ENCODE measurements at places on chromosomes 13 and 19. TPM values are rescaled to one million over a fixed set of nuclear protein-coding genes. Genes with fewer than 3 reads are reported as not detected.

MAB21L1 gene
- 0.28 TPM for total RNA-seq

TSSK6 gene
- total RNA-seq, result 2.3 TPM

CCDC70 gene
- not detected for total RNA-seq

SERPINE3 gene
- total RNA-seq, result not detected

CNN2 gene
- 161 TPM for total RNA-seq

DNA sequence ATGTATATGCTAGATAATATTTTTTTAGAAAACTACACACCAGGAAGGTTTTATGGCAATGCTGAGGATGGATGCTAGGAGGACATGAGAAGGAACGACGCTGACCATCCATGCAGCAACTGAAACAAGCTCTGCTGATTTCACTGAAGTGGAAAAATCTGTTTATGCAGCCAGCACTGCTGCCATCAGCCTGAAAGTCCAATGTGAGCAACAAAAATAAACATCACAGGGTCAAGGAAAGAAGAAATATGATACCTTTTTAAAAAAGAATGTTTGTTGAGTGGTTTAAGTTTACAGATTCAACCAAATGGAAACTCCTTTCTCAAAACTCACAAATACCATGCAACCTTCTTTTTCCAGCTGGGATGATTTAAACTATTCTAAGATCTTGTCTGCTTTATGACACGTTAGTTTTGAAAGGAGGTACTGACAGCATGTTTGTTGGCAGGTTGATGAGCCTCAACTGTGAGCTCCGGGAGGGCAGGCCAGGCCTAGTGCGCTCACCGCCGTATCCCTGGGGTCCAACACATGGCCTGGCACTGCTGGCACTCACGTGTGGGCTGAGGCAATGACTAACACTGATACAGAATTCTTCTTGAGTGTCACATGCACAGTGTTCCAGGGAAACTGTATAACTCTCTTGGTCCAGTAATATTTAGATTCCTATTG is 46.8 kb downstream of the LATS2 start:
- peak overlapping the region; percentile 72 for H3K27ac ChIP-seq
- H3K4me3 ChIP-seq, result no peak overlapping the region
- DNase-seq, result peak; percentile 42
- no peaks in the 10 kb centered on the region for H3K36me3 ChIP-seq
- H3K4me1 ChIP-seq, result peaks cover 32% of the 10 kb centered on the region

GRCh38 chr19:7535998-7536695 is 630 bp downstream of the PNPLA6 start:
- peak overlapping the region; percentile 80 for H3K4me3 ChIP-seq
- DNase-seq, result no peak
- no peaks in the 10 kb centered on the region for H3K4me1 ChIP-seq
- peak overlapping the region; percentile 90 for H3K27ac ChIP-seq

DNA sequence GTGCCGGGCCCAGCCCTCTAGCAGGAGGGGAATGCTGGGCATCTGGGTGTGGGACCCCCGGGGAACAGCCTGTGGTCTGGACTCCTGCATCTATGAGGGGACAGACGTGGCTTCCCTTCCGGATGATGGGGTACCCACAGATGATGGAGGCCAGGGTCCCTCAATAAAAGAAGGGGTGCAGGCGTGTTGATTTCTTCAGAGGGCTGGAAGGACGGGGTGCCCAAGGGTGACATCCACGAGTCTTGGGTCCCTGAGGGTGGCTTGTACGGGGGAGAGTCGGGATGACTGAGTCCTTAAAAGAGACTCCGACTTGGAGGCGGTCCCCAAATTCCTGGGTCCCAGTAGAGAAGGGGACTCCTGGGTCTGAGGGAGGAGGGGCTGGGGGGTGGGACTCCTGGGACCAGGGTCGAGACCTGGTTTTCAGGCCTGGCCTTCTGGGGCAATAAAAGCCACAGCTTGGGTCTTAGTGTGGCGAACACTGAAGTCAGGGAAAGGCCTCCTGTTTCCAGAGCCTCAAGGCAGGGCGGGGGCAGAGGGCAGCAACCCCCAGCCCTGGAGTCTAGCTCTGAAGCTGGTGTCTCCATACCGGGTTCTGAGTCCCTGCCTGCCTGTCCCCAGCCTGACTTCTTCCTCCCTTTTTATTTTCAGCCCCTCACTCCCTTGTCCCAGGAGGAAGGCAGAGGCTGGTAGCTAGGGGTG is 459 bp upstream of the GRIN2D start:
- no peak overlapping the region for H3K27ac ChIP-seq
- no peaks in the 10 kb centered on the region for H3K4me1 ChIP-seq
- no peak overlapping the region for H3K4me3 ChIP-seq
- peaks cover 6% of the 10 kb centered on the region for H3K36me3 ChIP-seq
- no peak for DNase-seq
- H3K27me3 ChIP-seq, result peaks cover 47% of the 10 kb centered on the region

DNA sequence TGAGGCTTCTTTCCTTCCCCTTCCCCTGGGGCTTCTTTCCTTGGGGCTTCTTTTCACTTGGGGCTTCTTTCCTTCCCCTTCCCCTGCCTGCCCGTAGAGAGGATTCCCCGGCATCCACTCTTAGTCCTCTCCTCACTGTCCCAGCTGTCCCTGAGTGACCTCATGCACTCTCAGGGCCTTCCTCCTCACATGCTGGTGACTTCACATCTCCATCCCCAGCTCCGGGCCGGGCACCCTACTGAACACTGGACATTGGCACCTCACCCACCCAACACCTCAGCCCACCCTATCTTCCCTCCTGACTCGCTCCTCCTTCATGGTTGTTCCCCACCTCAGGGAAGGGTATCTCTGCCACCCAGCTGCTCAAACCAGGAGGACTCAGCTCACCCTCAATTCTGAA is 130.6 kb downstream of the STARD13 start:
- H3K36me3 ChIP-seq, result peaks cover 14% of the 10 kb centered on the region
- H3K4me3 ChIP-seq, result no peak overlapping the region
- DNase-seq, result no peak
- H3K27me3 ChIP-seq, result no peaks in the 10 kb centered on the region
- no peaks in the 10 kb centered on the region for H3K4me1 ChIP-seq

DNA sequence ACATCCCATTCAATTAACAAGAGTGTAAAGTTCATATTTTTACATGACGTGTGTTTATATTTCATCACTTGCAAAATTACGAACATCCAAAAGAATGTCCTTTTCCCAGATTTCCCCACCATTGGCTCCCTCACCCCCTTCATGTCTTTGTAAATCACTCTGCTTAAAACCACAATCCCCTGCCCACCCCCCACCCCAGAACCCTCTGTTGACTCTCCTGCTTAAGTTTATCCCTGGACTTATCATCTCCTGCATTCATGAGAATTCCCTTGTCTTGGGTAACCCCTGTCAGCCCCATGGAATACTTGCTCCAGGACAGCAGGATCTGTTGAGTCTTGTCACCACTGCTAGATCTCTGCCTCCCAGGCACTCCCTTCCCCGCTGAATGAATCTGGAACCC is 109.9 kb downstream of the COL4A1 start:
- H3K36me3 ChIP-seq, result peaks cover 17% of the 10 kb centered on the region
- H3K27me3 ChIP-seq, result no peaks in the 10 kb centered on the region
- no peak for DNase-seq

- DNase-seq, result no peak
- peak within 1 kb of the TSS; percentile 70 for H3K27ac ChIP-seq
- peaks cover 6% of the 10 kb centered on the region for H3K27me3 ChIP-seq
- H3K4me1 ChIP-seq, result no peaks in the 10 kb centered on the region
Observed at GRCh38 chr19:11577451-11578257, at the start of gene ACP5. ACP5 (minus strand) TSS chr19:11577645; CDS start chr19:11577317, 328 bp downstream.

DNA sequence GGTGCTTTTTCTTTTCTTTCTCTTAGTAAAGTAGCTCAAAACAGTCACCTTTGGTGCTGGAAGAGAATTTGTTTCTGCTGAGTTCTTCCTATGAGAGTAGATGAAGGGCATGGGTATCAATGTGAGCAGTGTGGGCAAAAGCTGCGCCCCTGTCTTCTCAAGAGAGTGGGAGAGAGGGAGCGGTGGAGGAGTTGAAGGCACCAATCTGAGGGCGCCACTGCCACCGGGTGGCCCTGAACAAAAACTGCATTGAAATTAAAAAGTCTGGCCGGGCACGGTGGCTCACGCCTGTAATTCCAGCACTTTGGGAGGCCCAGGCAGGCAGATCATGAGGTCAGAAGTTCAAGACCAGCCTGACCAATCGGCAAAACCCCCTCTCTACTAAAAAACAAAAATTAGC is 28.7 kb upstream of the EPHX3 start:
- H3K27ac ChIP-seq, result no peak overlapping the region
- H3K4me1 ChIP-seq, result peaks cover 8% of the 10 kb centered on the region
- DNase-seq, result no peak
- peaks cover 19% of the 10 kb centered on the region for H3K36me3 ChIP-seq
- no peak overlapping the region for H3K4me3 ChIP-seq
- no peaks in the 10 kb centered on the region for H3K27me3 ChIP-seq

DNA sequence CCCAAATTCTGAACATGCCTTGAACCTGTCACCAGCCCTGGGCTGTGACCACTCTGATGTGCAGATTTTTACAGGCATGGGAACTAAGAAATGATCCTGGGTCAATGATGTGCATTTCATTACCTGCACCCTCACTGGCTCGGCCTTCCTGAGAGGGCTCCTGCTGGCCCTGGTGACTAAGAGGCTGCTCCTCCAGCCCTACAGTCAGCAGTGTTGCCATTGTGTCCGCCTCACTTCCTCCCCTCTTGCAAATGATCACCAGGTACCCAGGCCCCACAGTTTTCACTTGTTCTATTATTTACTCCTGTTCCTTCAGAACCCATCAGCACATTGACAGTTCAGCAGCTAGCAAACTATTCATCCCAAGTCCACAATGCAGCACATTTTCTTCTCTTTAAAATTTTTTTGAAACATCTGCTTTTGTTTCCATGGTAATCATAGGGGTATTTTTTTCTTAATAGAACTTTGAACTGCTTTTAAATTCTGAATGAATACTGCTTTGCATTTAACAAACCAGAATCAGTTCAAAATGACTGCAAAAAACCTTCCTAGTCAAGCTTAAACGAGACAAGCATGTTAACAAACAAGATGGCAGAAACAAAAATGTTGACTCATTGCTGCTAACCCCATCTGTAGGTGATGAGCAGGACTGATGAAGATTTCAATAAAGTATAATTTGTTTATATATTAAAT is 29.3 kb downstream of the STARD13 start:
- DNase-seq, result no peak
- H3K4me1 ChIP-seq, result peaks cover 42% of the 10 kb centered on the region
- H3K27me3 ChIP-seq, result no peaks in the 10 kb centered on the region

DNA sequence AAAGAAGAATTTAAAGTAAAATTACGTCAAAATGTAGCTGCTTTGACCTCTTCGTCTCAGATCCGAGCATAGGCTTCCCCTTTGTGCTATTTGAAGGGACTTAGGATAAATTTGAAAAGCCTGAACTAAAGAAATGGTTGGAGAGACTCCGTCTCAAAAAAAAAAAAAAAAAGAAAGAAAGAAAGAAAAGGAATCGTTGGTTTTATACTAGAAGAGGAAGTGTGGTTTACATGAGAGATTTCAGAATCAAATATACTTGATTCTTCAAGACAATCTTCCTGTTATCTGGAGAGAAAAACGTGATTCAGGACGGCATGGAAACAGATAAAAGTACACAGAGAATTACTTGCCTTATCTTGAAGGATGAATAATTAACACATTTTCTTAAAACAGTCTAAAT is 474 bp upstream of the ZNF780B start:
- peaks cover 7% of the 10 kb centered on the region for H3K4me1 ChIP-seq
- peak overlapping the region; percentile 81 for H3K4me3 ChIP-seq
- peak; percentile 6 for DNase-seq
- no peaks in the 10 kb centered on the region for H3K27me3 ChIP-seq
- peak overlapping the region; percentile 75 for H3K27ac ChIP-seq
- no peaks in the 10 kb centered on the region for H3K36me3 ChIP-seq

DNA sequence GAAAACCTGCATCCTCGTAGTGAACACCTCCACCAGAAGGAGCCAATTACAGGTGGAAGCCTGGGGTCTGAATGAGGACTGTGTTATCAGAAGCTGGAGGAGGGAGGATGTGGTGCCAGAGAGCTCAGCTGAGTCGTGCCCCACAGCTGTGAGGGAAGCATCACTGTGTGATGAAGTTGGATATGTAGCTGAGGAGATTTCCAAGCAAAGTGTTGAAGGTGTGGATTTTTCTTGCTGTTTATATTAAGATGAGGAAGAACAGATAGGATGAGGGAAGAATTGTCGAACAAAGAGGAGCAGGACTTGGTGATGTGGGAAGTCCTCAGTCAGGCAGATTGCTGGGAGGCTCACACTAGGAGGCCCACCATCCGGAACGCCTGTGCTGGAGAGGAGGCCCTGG is 4.4 kb downstream of the RAB20 start:
- H3K4me3 ChIP-seq, result no peak overlapping the region
- no peak for DNase-seq
- no peaks in the 10 kb centered on the region for H3K27me3 ChIP-seq
- H3K4me1 ChIP-seq, result peaks cover 17% of the 10 kb centered on the region
- no peak overlapping the region for H3K27ac ChIP-seq
- peaks cover 8% of the 10 kb centered on the region for H3K36me3 ChIP-seq

- H3K4me1 ChIP-seq, result peaks cover 14% of the 10 kb centered on the region
- no peak overlapping the region for H3K27ac ChIP-seq
- H3K27me3 ChIP-seq, result no peaks in the 10 kb centered on the region
- no peak overlapping the region for H3K4me3 ChIP-seq
Observed at GRCh38 chr13:73961181-73961580, 173.0 kb downstream of the KLF12 start.

DNA sequence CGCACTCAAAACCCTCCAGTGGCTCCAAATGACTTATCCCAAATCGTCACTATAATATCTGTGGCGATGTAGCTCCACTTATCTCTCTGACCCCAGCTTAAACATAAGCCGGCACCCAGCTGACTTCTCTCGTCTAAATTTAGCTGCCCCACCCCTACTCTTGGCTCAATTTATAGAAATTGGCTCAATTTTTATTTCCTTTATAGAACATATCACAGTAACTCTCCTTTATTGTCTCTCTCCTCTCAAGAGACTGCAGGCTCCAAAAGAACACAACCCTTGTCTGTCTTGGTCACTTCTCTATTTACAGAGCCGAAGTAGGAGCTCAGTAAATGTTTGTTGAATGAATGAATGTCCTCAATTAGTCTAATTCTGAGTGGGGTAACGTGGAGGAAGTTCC is 805 bp downstream of the ZNF784 start:
- H3K27ac ChIP-seq, result peak overlapping the region; percentile 67
- no peaks in the 10 kb centered on the region for H3K27me3 ChIP-seq
- H3K36me3 ChIP-seq, result peaks cover 3% of the 10 kb centered on the region
- H3K4me3 ChIP-seq, result peak overlapping the region; percentile 17
- H3K4me1 ChIP-seq, result peaks cover 4% of the 10 kb centered on the region

- no peaks in the 10 kb centered on the region for H3K36me3 ChIP-seq
- DNase-seq, result no peak
- H3K4me3 ChIP-seq, result no peak overlapping the region
- no peaks in the 10 kb centered on the region for H3K4me1 ChIP-seq
- no peak overlapping the region for H3K27ac ChIP-seq
- H3K27me3 ChIP-seq, result no peaks in the 10 kb centered on the region
Observed at GRCh38 chr19:41546386-41546789, 29.6 kb upstream of the CEACAM21 start.

- no peaks in the 10 kb centered on the region for H3K27me3 ChIP-seq
- DNase-seq, result no peak
- H3K4me1 ChIP-seq, result peaks cover 11% of the 10 kb centered on the region
Observed at GRCh38 chr13:112692104-112692503, 2.3 kb downstream of the ATP11A start.

DNA sequence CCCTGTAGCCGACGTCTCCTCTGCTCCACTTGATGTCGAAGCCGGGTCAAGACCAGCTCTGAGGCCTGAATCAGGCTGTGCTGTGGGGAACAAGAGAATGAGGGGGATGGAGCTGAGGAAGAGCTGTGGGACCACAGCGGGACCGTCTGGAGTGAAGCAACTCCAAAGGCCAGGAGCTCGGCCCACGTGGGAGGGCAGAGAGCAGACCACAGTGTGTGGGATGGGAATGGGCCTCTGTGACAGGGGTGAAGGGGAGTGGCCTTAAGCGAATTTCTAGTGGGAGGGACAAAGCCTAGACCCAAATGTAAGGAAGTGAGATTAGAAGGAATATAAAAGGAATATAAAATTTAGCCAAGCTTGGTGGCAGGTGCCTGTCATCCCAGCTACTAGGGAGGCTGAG is 3.8 kb upstream of the SLC8A2 start:
- H3K27me3 ChIP-seq, result peaks cover 7% of the 10 kb centered on the region
- no peak for DNase-seq
- H3K4me1 ChIP-seq, result peaks cover 4% of the 10 kb centered on the region
